ENCODE measurements at places on chromosomes 16 and 17. TPM values are rescaled to one million over a fixed set of nuclear protein-coding genes. Genes with fewer than 3 reads are reported as not detected.

The RETREG3 gene
- 48.7 TPM for total RNA-seq

- DNase-seq: no peak
Measured at GRCh38 chr17:8224891-8225812, 14.8 kb upstream of the AURKB start.

DNA sequence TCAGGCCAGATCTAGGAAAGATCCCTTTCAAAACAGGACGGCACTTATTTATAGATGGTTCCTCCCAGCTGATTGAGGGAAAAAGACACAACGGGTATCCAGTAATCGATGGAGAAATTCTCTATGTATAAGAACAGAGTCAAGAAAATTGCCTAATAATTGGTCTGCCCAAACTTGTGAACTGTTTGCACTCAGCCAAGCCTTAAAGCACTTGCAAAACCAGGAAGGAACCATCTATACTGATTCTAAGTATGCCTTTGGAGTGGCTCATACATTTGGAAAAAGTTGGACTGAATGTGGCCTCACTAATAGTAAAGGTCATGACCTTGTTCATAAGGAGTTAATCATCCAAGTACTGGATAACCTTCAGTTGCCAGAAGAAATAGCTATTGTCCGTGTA, 5.9 kb downstream of the HPR start:
- no peak for DNase-seq

DNA sequence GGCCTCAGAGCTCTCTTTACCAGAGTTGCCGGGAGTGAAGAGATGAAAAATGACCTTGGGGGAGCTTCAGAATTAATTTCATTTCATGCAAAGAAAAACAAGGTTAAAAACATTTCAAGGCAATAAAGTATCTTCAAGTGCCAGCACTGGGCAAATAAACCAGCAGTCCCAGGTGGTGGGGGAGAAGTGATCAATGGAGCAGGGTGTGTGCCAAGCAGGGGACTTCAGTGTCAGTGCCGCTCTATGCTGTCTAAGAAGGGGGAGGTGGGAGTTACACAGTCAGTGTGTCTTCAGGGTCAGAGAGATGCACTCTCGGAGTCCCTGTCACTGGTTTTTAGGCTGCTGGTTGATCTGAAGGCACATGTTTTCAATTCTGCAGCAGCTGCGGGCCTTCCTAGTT, 57.2 kb upstream of the MGAT5B start:
- no peak for DNase-seq

DNA sequence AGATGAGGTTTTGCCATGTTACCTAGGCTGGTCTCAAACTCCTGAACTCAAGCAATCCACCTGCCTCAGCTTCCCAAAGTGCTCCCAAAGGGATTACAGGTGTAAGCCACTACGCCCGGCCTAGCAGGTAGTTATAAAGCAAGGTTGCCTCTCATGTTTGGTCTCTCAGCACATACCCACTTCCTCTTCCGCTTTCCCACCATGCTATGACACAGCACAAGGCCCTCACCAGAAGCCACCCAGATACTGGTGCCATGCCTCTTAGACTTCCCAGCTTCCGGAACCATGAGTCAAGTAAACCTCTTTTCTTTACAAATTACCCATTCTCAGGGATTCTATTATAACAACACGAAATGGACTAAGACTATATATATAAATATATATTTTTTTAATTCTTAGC, 143.6 kb downstream of the COPRS start:
- no peak for DNase-seq

- no peak for DNase-seq
Measured at GRCh38 chr16:19875900-19876299, 8.7 kb downstream of the GPRC5B start.

GRCh38 chr16:81848306-81848853, 69.3 kb downstream of the PLCG2 start:
- DNase-seq: no peak
